HuH-7 (cell line): ENCODE measurements at places on chromosomes 12 and 14.

- no peak for DNase-seq
Observed at GRCh38 chr14:88322504-88323085, 474 bp downstream of the KCNK10 start.

GRCh38 chr12:105226219-105226618 is 9.8 kb downstream of the APPL2 start:
- no peak for DNase-seq

DNA sequence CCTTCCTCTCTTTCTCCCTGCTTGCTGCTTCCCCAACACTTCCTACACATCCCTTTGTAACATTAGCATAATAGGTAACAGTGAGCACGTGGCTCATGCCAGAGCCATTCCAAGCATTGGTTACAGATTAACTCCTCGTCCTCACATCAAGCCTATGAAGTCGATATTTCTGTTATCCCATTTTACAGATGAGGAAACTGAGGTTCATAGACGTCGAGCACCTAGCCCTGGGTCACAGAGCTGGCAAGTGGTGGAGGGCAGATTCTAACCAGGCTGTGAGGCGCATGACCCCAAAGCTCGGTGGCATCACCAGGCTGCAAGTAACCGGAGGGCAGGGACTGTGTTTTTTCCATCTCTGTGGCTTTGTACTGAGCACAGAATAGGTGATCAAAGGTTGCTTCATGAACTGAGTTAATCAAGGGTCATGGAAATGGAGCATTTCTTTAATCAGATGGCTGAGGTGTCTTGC is 5.7 kb upstream of the SERPINA1 start:
- DNase-seq: no peak

DNA sequence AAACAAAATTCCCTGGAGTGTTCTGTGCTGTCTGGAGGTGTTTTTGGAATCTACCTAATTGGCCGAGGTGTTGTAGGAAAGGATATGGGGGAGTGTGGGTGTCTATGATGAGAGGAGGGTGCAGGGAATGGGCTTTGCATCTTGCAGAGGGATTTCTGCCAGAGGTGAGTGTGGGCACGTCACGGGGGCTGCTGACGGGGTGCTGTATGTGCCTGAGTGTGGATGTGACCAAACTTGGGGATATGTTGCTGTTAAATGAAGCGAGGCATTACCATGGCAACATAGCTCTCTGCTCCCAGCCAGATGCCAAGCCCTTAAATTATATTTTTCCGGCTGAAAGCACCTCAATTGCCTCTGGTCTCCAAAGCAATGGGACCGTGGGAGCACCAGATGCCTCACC is 44.3 kb upstream of the SPTLC2 start:
- no peak for DNase-seq

DNA sequence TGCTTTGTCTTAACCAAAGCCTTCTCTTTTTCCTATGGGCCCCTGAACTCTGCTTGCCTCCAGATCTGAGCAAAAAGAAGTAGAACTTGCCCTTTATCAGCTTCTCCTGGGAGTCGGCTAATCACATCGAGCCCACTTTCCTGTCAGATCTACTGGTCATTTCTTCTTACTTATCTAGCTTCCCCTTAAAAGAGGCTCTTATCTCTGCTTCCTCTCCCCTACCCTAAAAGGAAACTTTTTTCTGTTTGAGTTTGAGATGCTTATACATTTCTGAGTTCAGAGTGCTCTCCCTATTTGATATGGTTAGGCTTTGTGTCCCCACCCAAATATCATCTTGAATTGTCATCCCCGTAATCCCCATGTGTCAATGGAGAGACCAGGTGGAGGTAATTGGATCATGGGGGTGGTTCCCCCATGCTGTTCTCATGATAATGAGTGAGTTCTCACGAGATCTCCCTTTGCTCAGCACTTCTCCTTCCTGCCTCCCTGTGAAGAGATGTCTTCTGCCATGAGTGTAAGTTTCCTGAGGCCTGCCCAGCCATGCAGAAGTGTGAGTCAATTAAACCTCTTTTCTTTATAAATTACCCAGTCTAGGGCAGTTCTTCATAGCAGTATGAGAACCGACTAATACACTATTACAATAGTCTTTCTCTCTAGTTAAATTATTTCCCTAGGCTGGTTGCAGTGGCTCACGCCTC is 114.7 kb upstream of the AMN1 start:
- DNase-seq: no peak

DNA sequence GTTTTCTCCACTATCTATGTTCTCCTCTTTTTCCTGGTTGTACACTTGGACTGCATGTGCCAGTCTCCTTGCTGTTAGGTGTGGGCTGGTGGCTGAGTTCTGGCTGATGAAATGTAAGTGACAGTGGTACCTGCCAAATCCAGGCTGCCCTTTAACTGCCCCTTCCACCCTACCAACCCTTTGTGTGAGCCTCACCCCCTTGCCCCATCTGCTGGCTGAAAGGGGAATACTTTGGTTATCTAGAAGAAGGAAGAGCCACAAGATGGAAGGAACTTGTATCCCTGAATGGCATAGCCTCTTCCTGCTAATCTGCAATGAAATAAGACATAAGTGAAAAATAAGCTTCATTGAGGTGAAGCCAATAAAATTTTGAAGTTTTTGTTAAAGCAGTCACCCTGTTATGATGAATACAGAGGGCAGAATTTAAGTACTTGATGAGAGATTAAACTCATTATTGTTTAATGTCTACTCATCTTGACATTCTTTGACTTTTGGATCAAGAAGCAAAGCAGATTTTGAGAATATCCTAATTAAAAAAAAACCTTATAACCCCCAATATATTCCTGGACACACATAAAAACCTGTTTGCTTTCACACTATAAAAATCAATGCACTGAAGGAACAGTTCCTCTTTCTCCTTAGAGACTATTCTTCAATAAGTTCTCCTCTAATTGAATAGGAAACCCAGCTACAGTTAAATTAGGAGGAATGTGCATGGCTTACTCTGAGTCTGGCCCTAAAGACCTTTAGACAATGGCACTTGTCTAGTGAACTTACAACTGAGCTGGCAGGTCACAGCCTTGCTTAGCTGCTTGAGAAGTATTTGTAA is 262.6 kb upstream of the BTG1 start:
- DNase-seq: peak; percentile 49

DNA sequence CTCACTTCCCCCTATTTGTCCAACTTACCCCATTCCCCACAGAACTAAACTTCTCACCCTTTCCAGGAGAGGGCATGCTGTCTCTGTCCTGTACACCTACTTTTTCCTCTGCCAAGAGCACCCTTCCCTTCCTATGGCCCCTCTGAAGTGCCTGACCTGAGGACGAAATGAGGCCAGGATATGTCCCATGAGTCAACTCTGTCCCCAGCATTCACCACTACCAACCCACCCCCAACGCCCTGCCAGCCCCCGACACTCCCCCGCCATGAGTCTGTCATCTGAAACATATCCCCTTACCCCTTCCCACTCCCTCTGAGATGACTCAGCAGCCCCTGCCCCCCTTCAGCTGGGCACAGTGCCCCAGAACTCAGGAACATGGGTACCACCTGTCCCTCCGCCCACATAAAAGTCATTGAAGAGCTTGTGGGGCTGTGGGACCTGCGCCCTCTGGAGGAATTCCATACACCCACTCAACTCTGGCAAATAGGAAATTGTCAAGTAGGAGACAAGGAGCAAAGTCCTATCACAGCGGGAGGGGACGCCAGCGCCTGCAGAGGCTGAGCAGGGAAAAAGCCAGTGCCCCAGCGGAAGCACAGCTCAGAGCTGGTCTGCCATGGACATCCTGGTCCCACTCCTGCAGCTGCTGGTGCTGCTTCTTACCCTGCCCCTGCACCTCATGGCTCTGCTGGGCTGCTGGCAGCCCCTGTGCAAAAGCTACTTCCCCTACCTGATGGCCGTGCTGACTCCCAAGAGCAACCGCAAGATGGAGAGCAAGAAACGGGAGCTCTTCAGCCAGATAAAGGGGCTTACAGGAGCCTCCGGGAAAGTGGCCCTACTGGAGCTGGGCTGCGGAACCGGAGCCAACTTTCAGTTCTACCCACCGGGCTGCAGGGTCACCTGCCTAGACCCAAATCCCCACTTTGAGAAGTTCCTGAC is 26.3 kb downstream of the ITGA7 start:
- peak; percentile 89 for DNase-seq
